ENCODE measurements at places on chromosomes 6 and 20.

DNA sequence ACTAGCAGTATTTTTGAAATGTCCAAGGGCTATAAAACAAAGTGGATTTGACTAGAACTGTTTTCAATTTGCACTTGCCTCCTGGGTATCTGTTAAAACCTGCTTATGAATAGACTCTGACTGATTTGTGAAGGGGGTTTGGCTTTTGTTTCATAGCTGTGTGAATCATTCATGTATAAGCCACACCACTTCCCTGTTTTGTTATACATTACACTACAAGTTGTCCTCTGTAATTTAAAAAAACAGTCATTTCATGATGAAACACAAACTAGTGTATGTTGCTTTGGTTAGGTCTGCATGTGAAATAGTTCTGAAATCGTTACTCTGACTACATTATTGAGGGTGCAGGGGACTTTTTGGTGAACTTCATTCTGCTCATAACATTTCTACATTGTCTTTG, 121.7 kb downstream of the NKAIN2 start:
- no peak for DNase-seq

- no peak for DNase-seq
Measured at GRCh38 chr6:96184798-96185197, 169.0 kb downstream of the FUT9 start.

- DNase-seq, result no peak
Measured at GRCh38 chr6:130964808-130965604, 98.0 kb downstream of the EPB41L2 start.

DNA sequence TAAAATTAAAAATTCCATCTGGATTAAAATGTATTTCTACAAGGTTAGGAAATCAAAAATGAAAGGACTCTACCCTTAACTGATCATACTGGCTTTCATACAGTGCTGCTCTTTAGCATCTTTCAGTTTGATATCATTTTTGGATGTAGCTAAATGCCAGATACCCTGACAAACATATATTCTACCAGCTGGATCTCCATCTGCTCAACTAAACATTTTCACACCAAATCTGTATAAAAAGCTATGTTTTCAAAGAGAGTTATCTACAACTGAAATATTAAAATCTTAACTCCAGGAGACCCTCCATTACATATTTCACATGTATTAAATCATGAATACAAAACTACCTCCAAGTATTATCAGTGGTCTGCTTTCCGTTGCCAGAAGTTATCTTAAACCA, 95.7 kb downstream of the EPHA7 start:
- DNase-seq, result no peak

DNA sequence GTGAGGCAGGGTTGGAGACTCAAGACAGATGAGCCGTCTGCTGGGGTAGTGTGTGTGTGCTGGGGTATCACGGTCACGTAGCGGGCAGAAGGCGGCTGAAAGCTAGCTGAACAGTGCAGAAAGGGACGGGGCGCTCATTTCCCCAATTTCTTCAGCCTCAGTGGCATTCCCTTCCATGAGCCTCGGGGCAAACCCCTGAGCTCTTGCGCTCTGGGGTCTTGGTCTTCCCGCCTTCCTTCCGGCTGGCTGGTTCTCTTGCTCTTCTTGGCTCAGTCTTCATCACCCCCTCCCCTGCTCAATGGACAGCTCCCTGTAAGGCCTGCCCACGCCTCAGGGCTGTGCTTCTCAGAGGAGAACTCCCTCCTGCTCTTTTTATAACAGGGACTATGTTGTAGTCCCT, 15.5 kb upstream of the TMEM181 start:
- no peak for DNase-seq

- DNase-seq, result no peak
Measured at GRCh38 chr20:32577023-32577422, 8.1 kb downstream of the NOL4L start.

- peak; percentile 5 for DNase-seq
Measured at GRCh38 chr6:113909224-113909856, 52.2 kb downstream of the MARCKS start.

DNA sequence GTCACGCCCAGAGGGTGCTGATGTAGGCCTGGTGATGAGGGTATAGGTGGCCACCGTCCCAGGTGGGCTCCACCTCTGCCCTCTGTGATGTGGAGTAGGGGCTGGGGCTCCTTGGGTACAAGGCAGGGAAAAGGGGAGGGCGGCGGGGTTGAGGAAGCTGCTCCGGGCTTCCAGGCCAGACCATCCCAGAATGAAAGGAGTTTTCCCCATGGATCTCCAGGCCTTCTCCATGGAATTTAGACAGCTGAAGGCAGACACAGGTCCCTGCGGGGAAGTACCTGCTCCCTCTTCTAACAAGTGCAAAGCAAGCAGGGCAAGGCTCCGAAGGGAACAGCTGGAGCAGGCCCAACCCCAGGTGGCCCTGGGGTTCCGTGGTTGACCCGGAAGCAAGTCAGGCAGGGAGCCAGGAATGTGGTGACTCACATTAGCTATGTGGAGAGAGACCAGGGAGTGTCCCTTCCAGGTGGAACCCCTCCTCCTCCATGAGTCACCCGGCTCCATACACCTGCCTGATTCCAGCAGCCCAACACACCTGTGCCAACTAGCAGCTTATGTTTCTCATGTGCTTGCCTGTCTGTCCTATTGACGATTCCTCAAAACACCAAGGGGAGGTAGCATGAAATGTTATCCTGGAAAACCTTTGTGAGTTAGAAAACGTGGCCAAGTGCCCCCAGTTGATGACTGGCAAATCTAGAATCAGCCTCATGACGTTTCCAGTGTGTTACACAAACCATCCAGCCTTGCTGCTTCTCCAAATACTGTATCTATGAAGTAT, 59.7 kb upstream of the SNX9 start:
- DNase-seq, result peak; percentile 54

GRCh38 chr6:70086806-70087205, 216.1 kb downstream of the COL9A1 start:
- DNase-seq, result no peak

GRCh38 chr20:53428588-53428987, 165.1 kb downstream of the ZNF217 start:
- no peak for DNase-seq

DNA sequence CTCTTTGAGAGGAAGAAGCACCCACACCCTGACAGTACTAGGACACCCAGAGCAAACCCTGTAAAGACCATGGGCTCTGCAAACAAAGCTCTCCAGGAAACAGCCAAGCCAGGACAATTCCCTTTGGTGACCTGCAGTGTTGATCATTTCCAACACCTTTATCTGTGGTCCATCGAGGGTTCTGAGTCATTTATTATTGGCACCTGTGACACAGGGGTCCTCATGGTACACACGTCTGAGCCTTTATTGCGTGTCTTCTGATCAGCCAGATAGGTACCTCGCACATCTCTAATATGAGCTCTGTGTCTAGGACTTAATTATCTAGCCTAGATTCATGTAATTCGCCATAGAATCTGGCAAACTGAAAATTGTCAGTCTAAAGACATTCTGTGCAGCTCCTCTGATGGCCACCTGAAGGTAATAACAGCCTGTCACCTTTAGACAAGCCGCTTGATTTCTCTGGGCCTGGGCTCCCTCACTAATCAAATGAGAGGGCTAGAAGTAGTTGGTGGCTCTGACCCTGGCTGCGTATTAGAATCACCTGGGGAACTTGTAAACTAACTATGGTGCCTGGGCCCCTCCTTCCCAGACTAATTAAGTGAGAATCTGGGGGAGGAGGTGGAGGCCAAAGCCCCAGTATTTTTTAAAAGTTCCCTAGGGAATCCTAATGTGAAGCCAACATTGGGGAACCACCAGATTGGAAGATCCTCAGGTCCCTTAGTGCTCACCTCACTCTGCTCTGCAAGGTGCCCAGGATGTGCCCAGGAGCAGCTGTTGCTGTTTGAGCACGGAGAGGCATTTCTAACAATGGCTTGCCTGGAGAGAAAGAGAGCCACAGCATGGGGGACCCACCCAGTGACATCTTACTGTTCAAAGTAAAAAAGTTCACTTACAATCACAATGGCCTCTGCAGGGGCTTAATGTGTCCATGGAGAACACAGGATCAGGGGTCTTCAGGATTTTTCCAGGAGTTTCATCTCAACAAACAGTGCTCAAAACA, 122.0 kb upstream of the ARID1B start:
- DNase-seq, result no peak

GRCh38 chr20:40781327-40782042, 92.4 kb upstream of the MAFB start:
- no peak for DNase-seq

GRCh38 chr20:5590899-5591298, 159.3 kb upstream of the SHLD1 start:
- no peak for DNase-seq

GRCh38 chr6:40358473-40359460, 228.4 kb downstream of the LRFN2 start:
- no peak for DNase-seq

DNA sequence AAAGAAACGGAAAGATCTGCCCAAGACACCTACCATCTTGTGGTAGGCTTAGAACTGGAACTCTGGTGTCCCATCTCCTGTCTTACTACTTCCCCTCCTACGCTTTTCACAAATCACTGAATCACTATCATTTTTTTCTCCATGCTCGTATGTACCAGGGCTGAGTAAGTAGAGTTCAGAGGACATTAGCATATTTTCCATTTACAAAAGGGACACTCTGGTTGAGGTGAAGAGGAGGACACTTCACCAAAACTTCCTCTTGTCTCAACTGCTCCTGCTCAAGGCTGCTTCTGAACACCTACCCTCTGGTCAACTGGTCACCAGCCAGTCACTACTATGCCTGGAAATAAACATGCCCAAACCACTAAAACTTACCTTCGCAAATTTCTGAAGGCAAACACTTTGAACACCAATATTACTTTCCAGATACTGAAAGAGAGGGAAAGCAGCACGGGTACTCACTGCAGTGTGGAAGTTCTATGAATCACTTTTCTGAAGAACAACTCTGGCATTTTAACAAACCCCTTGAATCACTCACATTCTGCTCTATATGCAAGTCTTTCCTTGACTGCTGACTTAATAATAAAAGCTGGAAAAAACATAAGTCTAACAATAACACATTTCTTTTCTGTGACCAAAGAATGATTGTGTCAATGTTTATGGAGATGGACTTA, 123.3 kb downstream of the INSM1 start:
- DNase-seq, result no peak

GRCh38 chr6:163707387-163708355, 293.2 kb downstream of the QKI start:
- no peak for DNase-seq

DNA sequence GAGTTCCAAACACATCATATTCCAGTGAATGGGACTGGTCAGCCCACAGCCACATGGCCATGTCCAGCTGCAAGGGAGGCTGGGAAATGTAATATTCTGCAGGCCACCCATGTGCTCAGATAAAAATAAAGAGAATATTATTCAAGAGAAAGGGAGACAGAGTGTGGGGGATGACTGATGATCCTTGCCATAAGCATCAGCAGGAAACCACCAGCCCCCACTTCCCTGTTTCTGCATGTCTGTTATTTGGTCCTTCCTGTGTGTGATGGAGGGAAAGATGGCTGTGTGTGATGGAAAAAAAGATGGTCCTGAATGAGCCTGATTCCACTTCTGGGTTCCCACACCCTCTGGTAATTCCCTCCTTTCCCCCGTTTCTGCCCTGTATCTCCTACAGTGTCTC, 13.1 kb upstream of the RSPO4 start:
- no peak for DNase-seq

DNA sequence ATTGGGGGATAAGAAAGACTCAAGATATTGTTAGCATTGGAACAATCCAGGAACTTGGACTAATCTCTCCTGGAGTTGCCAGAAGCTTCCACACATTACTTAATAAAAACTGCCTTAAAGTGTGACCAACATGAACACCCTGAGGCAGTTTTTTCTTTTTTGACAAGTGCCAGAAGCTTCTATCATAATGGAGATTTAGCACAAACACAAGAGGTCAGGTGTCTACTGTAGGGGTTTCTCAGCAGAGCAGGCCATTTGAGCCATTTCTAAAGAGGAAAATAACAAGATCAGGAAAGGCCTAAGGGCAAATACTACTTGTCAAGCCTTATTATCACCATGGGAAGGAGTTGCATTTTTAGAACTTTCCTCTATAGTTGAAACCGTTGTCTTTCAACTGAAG, 361.5 kb downstream of the EPM2A start:
- no peak for DNase-seq

DNA sequence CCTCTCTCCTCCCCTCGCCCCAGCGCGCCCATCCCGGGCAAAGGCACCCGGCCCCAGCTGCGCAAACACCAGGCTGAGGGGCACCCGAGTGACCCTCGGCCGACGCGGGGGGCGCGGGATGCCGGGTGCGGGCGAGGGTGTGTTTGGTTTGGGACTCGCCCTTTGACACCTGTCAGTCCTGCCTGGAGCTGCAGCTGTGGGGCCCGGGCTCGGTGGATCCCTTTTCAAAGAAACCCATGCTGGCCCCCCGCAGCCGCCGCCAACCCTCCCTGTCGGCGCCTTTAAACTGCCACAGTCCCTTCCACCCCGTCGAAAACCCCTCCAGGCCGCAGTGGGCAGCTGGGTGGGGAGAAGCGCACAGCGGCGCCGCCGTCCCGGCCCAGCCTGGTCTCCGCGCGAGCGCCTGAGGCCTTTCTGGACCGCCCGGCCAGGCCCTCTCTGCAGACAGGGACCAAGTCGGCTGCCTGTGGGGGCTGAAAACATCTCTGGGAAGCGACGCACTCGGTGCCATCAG, 5.5 kb downstream of the FOXQ1 start:
- no peak for DNase-seq

GRCh38 chr6:166742981-166743380, 115.9 kb upstream of the RPS6KA2 start:
- no peak for DNase-seq

GRCh38 chr20:10322073-10323012, 103.7 kb downstream of the SNAP25 start:
- DNase-seq, result no peak

DNA sequence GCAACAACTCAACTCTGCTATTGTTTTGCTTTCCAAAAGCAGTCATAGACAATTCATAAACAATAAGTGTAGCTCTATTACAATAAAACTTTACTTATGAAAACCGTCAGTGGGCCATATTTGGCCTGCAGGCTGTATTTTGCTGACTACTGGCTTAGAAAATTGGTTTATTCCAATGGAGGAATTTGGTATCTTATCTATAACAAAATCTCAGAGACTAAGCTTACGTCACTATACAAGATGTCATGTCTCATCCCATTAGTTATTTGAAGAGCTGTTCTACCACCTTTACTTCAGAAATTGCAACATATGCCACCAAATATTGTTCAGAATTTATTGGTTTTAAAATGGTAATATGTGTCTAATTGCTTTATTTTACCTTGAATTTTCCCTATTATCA, 436.9 kb downstream of the HTR1B start:
- DNase-seq, result no peak

All from NCI-H2081 treated with DMSO at 0.1 percent for 48 hours (cell line).